ENCODE measurements at places on chromosomes 1 and 21. TPM values are rescaled to one million over a fixed set of nuclear protein-coding genes. Genes with fewer than 3 reads are reported as not detected.

- DNase-seq: peak; percentile 92
These were observed 10.0 kb upstream of the ARHGAP29 start for GRCh38 chr1:94247138-94248094.

- no peak for DNase-seq
These were observed 136.9 kb upstream of the L1TD1 start for GRCh38 chr1:62057641-62058290.

- DNase-seq: no peak
These were observed 68.1 kb upstream of the STUM start for GRCh38 chr1:226480461-226480860.

- no peak for DNase-seq
These were observed 65.8 kb downstream of the OVGP1 start for GRCh38 chr1:111361761-111362160.

Gene ADORA1
- total RNA-seq: 2.4 TPM

All from hepatocyte (in vitro differentiated cells).